ENCODE measurements at places on chromosomes 3 and 15.

GRCh38 chr15:60762167-60762566 is 283.2 kb upstream of the ICE2 start:
- no peak for DNase-seq

- no peak for DNase-seq
Measured at GRCh38 chr3:11306817-11307589, 34.8 kb downstream of the ATG7 start.

DNA sequence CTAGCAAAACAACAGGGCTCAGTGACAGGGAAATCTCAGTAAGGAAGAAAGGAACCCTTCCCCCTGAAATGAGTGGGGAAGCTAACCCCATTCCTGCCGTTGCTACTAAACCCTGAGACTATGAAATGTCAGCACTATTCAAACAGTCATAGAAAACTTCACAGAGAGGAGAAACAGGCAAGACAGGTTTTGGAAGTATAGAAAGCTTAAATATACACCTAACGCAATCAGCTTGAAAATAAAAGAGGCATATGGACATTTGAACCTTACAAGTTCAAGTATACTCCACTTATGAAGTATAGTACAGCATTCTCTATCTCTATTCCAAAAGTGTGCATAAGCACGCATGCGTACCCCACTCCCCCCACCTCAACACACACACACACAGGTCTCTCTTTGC is 17.6 kb upstream of the FRMD4B start:
- DNase-seq: no peak

DNA sequence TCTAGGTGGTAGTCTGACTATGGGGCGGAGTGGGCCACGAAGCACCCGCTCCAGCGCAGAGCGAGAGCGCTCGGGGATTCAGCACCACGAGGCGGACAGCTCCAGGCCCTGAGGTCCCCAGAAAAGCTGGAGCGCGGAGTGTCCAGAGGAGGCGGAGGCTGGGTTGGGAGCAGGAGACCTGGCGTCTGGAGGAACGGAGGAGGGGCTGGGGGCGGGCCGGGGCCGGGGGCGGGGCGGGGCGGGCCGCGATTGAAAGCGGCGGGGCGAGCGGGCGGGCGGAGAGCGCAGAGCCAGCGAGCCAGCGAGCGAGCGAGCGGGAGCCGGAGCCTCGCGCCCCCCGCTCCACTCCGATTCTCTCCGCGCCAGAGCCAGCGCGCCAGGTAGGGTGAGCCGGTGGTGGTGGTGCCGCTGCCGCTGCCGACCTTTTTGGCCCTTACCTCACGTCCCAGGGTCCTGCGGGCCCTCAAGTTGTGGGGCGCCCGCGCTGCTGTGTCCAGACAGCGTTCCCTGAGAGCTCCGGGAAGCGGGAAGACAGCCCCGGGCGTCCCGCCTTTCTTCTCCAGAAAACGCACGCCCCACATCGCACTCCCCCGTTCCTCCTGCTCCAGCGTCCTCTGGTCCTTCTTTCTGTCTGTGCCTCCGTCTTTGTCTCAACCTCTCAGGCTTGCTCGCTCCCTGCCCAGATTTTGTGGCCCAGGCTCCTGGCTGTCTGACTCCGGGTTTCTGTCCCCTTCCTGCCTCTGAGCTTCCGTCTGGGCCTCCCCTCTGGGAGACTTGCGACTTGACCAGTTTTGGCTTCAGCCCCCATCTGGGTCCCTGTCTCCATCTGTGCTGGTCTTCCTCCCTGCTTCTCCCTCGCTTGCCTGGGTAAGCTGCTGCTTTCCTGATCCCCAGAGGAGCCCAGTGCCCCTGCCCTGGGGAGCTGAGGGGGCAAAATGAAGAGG is at the start of gene GRM2:
TSS of gene GRM2 (plus strand) at position 281 of the 944 bp plus-strand sequence. CDS start 1,916 bp downstream, outside the sequence.
- peak; percentile 83 for DNase-seq

- no peak for DNase-seq
Measured at GRCh38 chr3:76826861-76827260, 213.0 kb upstream of the ROBO2 start.

- DNase-seq: no peak
Measured at GRCh38 chr3:117079997-117080396, 370.4 kb downstream of the TUSC7 start.
